ENCODE measurements at places on chromosomes 13 and 19.

GRCh38 chr13:26721251-26722121 lies 39.1 kb downstream of the GPR12 start:
- no peak for DNase-seq

- DNase-seq, result no peak
Measured at GRCh38 chr13:76641056-76641455, 245.1 kb downstream of the KCTD12 start.

- no peak for DNase-seq
Measured at GRCh38 chr19:51139299-51140014, 2.6 kb upstream of the SIGLEC7 start.

- DNase-seq, result no peak
Measured at GRCh38 chr13:24624801-24625231, 55.4 kb upstream of the ATP12A start.

DNA sequence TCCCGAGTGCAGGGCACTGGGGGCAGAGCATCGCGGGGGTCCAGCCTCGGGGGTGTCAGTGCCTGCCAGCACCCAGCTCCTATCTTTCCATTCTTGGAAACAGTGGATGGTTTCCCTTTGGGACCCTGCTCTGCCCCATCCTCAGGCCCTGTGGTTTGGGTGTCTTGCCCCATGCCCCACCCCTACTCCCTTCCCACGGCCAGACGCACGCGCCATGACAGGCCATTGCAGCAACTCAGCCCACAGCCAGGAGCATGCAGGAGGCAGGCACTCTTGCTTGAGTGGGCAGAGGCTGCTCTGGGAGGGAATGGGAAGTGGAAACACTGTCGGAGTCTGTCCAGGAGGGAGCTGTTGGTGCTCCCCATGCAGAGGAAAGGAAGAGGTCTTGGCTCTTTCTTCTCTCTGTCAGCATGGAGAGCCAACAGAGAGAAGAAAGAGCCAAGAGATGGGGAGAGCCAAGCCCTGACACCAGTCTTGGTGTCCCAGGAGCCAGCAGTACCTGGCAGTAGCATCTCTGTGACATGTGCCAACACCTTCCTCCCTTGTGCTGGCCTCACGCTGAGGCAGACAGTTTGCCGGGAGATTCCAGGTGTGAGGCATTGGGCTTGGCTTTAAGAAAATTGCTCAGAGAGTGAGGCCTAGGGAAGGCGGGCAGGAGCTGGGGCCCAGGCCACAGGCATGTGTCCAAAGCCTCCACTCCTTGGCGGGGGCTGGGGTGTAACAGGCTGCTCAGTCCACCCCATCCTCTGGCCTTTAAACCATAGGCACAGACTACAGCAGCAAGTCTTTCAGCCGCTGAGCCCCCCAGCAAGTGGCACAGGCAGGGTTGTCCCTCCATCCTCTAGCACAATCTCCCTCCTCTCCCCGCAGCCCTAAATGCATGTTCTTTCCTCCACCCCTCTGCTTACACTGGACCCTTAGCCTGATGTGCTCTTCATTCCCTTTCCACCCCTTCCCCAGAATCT lies 86.7 kb upstream of the UQCRFS1 start:
- no peak for DNase-seq

DNA sequence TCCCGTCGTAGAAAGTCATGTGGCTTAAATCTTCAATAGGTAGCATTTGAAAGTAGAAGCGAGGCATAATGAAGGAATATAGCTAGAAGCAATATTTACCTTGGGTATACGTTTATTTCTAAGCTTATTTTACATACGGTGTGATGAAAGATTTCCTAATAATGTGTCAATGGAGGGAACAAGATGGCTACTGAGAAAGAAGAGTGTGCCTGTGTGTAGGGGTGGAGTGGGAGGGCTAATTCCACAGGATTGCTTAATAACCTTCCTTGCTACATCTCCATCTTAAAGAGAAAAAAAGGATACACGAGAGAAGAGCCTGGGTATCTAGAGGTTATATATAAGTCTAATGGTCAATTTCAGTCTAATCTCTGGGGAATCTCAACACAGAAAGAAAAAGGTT lies 2.0 kb downstream of the SPART start:
- no peak for DNase-seq

GRCh38 chr13:28099396-28100149 lies 803 bp downstream of the FLT3 start:
- no peak for DNase-seq

DNA sequence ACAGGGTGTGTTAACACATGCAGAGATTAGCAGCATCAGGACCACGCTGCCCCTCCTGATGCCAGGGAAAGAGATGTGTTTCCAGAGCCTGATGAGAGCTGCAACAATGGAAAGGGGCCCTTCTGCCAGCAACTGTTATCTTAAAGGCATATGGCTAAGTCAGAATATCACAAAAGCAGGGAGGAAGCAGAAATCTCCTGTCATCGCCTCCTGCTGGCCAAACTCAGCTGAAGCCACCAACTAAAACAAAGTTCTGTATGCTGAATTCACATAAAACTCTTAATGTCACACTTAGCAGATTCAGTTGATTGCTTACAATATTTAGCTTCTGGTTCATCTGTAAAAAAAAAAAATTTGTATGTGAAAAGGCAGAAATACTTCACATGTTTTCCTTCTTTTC lies 178.2 kb downstream of the GPC5 start:
- DNase-seq, result no peak

DNA sequence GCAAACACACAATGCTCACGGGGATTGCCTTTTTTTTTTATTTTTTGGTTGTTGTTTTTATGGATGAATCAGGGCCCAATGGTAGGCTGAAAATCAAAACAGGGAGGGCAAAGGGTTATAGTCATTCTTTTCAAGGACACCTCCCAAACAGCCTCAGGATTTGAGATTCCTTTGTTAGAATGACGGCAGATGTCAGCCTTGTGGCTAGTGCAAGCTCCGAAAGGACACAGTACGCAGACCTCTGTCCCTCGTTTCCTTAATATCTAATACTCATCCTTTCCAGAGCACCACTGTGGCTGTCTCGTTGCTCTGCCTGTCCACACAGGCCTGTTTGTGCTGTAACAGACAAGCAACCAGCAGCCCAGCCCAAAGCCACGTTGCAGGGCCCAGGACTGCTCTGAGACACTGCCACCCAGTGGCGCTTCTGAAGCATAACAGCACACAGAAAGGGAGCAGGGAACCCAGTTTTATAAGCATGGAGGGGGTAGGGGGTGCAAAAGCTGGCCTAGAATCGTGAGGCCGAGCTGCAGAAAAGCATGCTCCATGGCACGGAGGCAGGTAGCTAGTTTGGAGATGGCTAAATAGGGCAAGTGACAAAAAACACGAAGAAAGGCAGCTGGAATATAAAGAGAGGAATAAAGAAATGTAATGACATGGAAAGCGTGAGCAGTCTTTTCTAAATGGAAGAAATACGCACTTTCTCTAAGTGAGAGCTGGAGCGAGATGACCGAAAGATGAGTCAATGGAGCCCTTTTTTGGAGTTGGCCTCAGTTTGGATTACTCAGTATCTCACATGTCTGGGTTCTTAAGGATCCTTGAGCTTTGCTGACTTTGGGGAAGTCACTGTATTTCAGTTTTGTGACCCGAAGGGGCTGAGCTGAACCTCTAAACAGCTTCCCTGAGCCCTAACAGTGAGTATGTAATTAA lies 40.7 kb upstream of the MEDAG start:
- peak; percentile 71 for DNase-seq

GRCh38 chr13:102845289-102845629 lies 573 bp upstream of the ERCC5 start:
- no peak for DNase-seq

DNA sequence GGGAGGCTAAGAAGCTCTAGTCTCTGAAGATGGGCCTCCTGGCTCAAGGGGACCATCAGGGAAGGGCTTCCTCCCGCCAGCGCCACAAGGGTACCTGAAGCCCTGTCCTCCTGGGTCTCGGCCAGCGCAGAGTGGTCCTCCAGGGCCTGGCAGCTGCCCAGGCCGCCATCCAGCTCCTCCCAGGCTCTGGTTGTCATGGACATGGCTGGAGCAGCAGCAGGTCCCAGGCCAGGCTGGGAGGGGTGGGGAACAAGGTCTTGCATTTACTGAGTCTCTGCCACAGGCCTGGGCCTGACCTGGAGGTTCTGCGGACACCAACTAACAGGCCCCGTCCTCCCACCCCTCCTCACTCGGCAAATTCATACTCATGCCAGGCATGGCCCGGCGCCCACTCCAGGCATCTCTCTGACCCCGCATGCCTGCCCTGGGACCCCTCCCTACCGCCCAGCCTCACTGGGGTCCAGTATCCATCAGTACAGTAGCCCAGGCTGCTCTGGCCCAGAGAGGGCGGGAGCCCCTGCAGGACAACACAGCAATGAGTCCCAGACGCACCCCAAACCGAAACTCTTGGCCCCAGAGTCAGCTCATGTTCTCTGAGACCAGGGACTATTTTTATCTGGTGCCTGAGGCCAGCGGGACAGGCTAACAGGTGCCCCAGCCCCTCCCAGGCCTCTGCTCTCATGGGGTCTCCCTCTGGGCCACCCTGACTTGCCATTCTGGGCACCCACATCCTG lies 938 bp downstream of the JSRP1 start:
- DNase-seq, result no peak

- no peak for DNase-seq
Measured at GRCh38 chr13:42258747-42259146, 13.2 kb upstream of the AKAP11 start.

Measured in D721Med (cell line).